ENCODE measurements at places on chromosomes 1 and 21. TPM values are rescaled to one million over a fixed set of nuclear protein-coding genes. Genes with fewer than 3 reads are reported as not detected.

DNA sequence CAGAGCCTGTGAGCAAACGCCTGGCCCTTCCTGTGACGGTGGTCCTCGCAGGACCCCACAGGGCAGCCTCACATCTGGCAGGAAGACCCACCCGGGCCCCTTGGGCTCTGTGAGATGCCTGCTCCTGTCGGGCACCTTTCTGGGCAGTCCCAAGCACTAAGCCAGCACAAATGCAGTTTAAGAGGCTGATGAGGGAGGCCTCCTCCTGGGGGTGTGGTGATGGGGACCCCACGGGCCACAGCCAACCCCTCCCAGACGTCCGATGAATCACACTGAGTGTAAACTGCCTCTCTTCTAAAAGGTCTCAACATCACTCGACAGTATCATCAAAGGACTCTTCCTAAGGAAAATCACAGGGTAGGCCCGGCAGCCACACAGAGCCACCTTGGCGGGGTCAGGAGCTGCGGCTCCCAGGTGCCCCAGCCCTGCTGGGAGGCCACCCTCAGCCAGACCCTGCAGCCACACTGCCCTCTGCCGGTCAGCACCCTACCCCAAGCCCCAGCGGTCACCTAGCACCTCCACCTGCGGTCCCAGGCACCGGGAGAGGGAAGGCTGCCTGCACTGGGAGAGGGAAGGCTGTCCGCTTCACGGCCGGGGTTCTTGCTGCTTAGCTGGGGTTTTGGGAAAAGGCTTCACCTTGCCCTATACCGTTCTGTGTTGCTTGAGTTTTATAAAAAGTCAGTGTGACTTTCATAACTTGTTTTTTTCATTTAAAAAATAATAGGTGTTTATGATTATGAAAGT lies 3.9 kb upstream of the PRKCZ start:
- no peak for DNase-seq

DNA sequence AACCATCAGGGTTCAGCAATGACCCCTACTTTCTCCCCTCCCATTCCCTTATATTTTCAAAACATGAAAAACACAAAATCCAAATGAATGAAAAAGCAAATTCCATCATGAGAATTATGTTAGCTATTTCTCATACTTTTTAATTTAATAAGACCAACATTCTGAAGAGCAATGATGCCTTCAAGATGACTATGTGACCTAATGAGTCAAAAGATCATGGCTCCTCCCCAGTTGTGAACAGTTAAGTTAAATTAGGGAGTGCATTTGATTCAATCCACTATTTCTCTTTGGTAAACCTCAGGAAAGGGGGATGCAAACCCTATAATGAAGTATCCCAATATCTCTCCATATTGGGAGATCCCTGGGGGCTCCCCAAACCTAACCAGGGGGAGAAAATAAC lies 36.5 kb downstream of the PUM1 start:
- peak; percentile 38 for DNase-seq

Gene CCDC17
- 0.56 TPM for total RNA-seq

Gene VASH2
- 0.90 TPM for total RNA-seq

Gene TMPRSS15
- total RNA-seq, result not detected

Gene FAM78B
- 0.28 TPM for total RNA-seq

Gene PM20D1
- not detected for total RNA-seq
